Dorsolateral prefrontal cortex (tissue), 122 donors: ENCODE measurements at places on chromosomes 2 and 18.

DNA sequence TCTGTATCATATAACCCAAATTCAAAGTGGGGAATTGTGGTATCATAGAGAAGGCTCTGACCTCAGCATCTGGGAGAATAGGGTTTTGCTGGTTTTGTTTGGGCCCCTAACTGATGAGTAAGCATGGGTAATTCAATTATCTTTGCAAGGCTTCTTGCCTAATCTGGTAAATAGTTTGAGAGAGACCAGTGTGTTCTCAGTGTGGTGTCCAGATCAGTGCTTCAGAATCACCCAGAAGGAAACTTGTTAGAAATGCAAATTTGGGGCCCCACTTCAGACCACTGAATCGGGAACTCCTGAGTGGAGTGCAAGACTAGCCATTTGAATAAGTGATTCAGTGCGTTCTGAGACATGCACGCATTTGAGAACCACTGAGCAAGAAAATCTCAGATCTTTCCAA is 282.7 kb downstream of the EPHA4 start:
- DNase-seq: no peak

GRCh38 chr2:204046145-204046544 is 109.6 kb downstream of the ICOS start:
- no peak for DNase-seq

GRCh38 chr2:188515918-188516317 is 224.2 kb downstream of the GULP1 start:
- no peak for DNase-seq

DNA sequence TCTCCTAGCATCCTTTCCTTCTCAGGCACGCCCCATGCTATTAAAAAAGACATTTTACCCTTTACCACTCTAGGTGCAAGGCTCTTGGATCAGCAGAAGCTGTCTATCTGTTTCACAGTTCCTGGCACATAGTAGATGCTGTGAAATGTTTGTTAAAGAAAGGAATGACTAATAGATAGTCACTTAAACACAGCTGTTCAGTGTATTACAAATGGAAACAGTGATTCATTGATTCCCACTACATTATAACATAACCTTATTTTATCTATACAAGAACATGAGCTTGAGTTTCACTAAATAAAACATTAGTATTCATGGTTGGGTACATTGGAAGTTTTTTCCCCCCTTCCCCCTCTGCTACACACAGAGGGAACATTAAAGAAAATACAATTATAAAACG is 142.1 kb downstream of the ASXL3 start:
- DNase-seq: no peak

- no peak for DNase-seq
Measured at GRCh38 chr18:26614374-26614773, 66.0 kb upstream of the KCTD1 start.
